ENCODE measurements at places on chromosomes 4 and X.
A peak's percentile ranks its signal among the peaks of the same experiment; 100 is the strongest.

- DNase-seq: no peak
Observed at GRCh38 chr4:103156106-103156505, 42.0 kb downstream of the CENPE start.

DNA sequence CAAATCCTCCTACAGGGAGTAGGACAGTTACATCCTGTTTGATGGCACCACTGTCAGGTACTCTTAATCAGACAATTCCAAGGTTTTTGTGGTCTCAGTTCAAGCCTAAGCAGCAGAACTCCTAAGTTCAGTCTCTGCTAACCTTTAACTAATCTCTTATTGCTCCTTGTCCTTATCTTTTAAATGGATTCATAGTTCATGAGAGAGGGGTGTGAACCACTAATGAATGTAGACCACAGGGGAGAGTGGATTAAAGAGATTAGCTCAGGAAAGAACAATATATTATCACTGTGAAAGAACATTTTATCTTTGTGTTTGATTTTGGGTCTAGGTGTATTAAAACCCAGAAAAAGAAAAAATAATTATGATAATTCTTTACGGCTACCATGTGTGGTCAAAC is 168.9 kb downstream of the DCK start:
- no peak for DNase-seq

GRCh38 chrX:143634309-143634662 is 1.6 kb downstream of the SLITRK4 start:
- DNase-seq: no peak

DNA sequence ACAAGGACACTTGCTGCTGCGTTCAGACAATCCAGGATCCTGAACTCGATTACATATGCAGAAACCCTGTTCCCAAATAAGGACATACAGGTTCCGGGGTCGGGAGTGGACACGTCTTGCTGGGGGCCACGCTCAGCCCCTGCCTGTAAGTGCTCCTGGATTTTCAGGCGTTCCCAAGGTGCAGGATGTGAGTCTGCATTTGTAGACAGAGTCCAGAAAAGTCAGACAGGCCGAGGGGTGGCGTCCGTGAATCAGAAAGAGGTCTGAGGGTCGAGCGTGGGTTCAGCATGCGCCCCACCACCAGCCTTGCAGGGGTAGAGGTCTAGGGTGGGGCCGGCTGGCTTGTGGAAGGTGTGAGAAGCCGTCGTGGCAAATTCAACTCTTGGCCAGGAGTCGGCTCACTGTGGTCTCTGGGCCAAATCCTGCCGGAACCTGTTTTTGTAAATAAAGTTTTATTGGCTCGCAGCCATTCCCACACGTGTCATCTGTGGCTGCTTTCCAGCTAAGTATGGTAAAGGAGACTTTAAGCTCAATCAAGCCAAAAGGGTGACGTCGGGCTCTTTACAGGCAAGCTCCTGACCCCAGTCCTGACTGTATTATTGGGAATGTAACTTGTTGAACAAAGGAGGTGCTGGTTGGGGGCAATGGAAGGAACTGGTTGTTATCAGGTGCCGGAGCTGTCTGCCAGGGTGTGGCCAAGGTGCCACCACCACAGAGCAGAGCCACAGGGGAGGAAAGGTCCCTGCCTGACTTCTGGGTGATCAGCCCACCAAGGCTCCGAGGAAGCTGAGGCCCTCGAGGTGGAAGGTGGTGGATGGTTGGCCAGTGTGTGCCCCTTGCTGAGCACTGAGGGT is 7.4 kb downstream of the DOK7 start:
- no peak for DNase-seq

GRCh38 chrX:103919270-103919637 is 43.2 kb upstream of the TMSB15B start:
- DNase-seq: peak; percentile 44

DNA sequence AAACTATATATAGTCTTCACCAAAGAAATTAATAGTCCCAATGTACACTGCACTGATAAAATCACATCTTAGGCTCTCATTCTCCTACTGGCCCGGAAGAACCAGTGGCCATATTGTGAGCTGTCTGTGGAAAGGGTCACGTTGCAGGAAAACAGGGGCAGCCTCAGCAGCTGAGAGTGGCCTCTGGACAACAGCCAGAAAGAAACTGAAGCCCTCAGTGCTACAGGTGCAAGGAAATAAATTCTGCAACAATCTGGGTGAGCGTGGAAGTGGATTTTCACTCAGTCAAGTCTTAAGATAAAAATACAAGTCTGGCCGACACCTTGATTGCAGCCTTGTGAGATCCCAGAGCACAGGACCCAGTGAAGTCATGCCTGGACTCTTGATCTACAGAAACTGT is 3.2 kb upstream of the SLC25A14 start:
- no peak for DNase-seq

GRCh38 chrX:42746606-42747005 is 31.4 kb downstream of the PPP1R2C start:
- no peak for DNase-seq

DNA sequence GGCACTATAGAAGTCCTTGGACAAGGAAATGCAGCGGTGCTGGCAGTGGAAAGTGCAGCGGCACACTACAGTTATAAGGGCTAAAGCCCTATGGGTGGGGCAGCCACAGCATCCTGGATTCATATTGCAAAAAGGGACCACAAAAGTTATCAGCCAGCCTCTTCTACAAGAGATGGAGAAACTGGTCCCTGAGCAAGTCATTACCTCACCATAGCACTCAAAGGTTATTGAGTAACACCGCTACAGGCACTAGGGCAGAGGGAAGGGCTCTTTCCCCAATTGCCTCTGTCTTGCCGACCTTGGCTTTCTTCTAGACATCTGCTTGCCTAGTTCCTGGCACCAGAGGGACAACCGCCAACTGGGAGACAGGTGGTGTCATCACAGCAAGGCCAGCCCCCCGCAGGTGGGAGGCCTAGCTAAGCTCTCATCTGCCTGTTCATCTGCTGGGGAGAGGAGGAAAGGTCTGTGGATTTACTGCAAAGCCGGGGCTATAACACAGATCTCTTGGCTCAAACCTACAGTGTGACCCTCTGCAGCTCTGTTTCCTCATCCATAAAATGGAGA is 600.0 kb downstream of the BCOR start:
- no peak for DNase-seq

- DNase-seq: no peak
Observed at GRCh38 chr4:76060506-76060905, 14.0 kb upstream of the ART3 start.

DNA sequence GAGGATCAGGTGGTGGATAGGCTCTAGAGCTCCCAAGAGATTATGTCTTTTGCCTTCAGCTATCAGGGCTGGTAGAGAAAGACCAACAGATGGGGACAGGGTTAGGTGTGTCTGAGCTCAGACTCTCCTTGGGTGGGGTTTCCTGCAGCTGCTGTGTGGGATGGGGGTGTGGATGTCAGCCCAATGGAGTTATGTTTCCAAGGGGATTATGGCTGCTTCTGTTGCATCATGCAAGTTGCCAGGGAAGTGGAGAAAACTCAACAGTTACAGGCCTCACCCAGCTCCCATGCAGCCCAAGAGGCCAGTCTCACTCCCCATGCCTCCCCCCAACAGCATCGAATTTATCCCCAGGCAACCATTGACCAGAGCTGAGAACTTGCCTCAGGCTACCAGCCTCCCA is 80.2 kb upstream of the CDX4 start:
- DNase-seq: no peak
